Renal pelvis (tissue), 12 donors: ENCODE measurements at places on chromosomes 13 and 19. TPM values are rescaled to one million over a fixed set of nuclear protein-coding genes. Genes with fewer than 3 reads are reported as not detected.

The KLK12 gene
- not detected for polyA plus RNA-seq

The TEAD2 gene
- polyA plus RNA-seq: 89.0 TPM

The C19orf12 gene
- 33.5 TPM for polyA plus RNA-seq

The GPC6 gene
- 59.5 TPM for polyA plus RNA-seq

The PLVAP gene
- polyA plus RNA-seq: 205 TPM

The LYL1 gene
- polyA plus RNA-seq: 5.2 TPM
